ENCODE measurements at places on chromosomes 6 and 20.

DNA sequence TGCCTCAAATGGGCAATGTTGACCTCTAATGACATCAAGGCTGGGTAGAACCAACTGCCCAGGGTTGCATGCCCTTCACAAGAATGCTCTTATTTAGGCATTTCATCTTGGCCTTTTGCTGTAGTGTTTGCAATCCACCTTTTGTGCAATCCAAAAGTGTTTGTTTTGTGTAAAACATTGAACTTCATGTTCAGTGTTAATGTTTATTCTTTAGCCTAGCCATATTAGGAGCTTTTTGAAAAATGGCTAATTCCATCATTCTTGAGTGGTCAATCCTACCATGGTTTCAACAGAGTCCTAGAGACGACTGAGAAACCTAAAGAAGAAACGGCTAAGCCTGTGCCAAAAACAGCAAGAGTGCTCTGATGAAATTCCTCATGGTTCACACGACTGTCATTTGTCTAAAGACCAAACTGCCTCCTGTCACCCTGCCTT, 279.6 kb upstream of the PRDM1 start:
- no peak for DNase-seq

- DNase-seq = no peak
Observed at GRCh38 chr6:82372656-82373055, 9.0 kb downstream of the TPBG start.

DNA sequence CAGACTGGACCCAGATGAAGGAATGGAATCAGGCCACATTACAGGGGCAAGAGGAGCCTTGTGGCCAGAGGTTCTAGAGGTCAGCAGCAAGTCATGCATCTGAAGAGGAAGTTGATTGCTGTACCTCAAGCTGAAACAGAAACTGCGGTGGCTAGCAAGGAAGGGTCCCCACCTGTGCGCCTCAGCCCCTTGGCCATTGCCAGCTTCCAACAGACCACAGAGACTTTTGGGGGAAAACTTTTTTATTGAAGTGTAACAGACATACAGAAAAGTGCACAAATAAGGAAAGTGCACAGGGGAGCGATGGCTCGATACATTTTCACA, 26.8 kb upstream of the SLC9A8 start:
- no peak for DNase-seq

DNA sequence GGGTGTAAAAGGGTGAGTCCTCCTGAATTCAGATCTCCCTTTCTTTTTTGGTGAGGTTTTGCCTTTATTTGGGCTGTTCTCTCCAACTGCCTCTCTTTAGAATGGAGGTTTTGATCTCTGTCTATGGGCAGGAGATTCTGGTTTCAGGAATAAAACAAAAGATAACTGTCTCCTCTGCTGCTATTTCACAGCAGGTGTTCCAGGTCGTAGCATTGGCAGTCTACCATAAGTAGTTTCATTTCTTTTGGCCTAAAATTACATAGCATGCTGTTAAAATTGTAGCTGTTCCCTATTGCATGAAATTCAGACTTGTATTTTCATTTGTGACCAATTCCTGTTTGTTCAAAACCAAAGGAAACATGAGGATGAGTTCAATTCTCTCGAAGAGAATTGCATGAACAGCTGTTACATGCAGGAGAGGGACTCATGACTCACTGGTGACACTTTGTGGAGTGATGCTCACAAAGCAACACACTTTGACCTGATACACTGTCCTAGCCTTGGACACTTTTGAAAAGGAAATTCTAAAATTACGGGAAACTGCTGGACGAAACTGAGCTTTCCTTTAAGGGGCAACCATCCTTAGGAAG, 76.8 kb upstream of the SIRPG start:
- no peak for DNase-seq

- DNase-seq = no peak
Observed at GRCh38 chr20:36895036-36895435, 19.1 kb downstream of the TLDC2 start.

- DNase-seq = peak; percentile 95
Observed at GRCh38 chr20:36573103-36573797, at the start of gene TGIF2. TSS of gene TGIF2 (plus strand) at chr20:36573597. CDS start at chr20:36578775, 5,178 bp downstream.

DNA sequence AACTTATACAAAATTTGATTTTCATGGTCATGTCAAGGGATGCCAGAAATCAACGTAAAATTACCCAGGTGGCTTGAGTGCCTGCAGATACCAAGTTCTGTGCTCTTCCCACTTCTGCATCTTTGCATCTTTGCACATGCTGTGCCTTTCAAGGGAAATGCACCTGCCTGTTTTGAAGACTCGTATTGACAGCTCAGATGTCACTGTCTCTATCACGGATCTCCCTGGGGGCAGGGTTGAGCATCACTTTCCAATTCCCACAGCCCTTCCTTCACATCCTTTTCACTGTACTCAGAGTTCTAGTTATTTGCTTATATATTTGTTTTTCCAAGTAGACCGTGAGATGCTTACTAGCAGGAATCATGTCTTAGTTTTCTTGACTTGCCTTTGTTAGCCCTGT, 274.2 kb downstream of the CDH26 start:
- no peak for DNase-seq

DNA sequence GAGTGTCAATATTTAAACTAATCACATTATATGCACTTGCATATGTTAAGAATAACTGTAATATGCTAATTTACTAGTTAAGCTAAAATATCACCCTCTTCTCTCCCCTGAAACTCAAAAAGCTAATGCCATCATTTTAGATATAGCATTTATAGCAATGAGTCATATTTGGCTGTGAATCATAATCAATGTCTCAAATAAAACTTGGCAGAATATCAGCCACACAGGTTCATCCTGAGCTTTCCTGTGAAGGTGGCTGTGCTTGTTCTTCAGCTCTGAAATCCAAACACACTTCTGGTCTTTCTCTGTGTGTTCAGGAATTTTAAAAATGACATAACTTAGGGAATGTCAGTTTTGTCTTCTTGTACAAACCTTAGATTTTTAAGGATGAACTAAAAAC, 12.8 kb upstream of the PNRC1 start:
- no peak for DNase-seq

DNA sequence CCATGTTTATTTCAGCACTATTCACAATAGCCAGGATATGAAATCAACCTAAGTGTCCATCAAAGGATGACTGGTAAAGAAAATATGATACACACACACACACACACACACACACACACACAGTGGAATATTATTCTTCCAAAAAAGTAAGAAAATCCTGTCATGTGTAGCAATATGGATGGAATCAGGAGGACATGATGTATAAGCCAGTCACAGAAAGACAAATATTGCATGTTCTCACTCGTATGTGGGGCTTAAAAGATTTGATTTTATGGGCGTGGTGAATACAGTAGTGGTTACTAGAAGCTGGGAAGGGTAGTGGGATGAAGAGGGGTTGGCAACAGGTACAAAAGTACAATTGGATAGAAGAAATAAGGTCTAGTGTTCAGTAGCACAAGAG, 207.0 kb upstream of the PRDM1 start:
- DNase-seq = no peak

GRCh38 chr6:147322299-147323162, 118.3 kb downstream of the STXBP5 start:
- no peak for DNase-seq

- no peak for DNase-seq
Observed at GRCh38 chr6:166419286-166419685, 36.5 kb upstream of the MPC1 start.

DNA sequence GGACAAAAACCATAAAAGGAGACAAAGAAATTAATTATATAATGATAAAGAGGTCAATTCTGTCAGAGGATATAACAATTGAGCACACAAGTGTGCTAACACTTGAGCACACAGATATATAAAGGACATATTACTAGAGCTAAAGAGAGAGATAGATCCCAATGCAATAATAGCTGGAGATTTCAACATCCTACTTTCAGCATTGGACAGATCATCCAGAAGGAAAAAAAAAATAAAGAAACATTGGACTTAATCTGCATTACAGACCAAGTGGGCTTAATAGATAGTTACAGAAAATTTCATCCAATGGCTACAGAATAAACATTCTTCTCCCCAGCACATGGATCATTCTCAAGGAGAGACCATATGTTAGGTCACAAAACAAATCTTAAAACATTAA, 9.9 kb downstream of the VNN1 start:
- no peak for DNase-seq

DNA sequence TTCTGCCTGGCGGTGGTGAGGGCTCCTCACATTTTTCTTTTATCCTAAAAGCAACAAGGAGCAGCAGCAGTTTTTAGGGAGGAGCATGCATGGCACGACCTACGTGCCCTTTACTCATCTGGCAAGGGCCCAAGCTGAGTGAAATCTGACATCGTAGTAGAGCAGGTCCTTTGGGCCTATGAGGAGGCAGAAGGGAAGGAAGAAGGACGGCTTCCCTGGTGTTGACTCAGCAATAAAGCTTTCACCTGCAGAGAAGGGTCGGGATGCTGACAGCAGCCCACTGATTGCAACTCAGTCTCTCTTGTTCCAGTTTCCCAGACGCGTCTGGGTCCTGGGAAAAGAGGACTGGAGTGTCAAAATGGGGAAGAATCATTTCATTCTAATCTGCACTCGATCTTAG, 409.1 kb upstream of the AGPAT4 start:
- DNase-seq = no peak

DNA sequence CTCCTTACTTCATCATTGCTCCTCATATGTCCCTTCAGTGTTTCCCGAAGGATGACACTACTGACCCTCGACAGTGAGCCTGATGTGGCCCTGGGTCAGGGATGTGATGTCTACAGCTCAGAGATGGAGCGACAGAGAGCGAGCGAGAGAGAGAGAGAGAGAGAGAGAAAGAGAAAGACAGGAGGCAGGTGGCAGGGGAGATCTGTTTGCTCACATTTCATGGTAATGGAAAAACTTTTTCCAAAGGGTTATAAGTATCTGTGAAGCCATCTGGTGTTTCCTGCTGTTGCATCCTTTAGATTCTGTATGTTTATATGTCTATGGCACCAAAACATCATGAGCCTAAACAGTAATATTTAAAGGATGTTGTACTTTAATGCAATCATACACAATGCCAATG, 77.2 kb downstream of the PPP1R3G start:
- DNase-seq = no peak

DNA sequence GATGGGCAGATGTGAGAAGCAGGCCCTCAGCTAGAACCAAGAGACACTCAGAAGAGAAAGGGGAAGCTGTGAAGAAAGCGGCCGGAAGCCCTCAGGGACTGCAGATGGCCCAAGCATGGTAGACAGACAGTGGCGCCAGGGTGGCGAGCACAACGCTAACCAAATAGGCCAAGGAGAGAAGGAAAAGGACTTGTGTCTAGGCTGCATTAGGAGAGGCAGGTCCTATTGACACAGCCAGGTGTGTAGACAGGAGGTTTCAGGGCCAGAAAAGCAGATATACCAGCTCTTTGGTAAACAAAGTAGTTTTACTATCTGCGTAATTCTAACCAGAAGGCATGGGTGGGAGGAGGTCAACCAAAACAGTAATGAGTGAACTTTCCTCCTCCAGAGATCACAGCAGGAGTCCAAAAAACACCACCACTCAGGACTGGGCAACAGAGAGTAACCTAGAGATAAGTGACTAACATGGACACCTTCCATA, 15.8 kb upstream of the MAP7 start:
- DNase-seq = no peak

GRCh38 chr6:45886776-45887175, 128.9 kb downstream of the CLIC5 start:
- no peak for DNase-seq

DNA sequence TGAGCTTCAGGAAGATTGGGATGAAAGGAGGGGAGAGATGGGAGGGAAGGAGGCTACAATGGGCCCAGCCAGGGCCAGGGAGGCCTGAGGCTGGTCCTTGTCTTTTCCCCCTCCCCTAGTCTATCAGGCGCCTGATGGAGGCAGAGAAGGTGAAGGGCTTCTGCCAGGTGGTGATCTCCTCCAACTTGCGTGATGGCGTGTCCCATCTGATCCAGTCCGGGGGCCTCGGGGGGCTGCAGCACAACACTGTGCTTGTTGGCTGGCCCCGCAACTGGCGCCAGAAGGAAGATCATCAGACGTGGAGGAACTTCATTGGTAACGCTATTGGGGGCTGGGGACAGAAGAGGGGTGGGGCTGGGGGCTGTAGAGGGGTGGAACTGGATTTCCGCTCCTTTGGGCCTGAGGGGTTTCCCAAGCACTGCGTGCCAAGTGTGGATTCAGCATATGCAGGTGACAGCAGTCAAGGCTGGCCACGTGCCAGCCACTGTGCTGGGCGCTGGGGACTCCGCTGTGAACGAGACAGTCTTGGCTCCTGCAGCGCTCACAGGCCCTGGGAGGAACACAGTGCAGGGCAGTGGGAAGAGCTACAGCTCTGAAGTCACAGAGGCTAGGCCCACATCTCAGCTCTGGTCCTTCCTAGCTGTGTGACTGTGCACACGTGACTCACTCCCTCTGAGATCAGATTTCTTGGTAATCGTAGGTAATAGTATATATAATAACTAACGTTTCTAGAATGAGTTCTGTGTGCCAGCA, 22.7 kb downstream of the SLC12A5 start:
- DNase-seq = no peak

GRCh38 chr20:1154691-1155090, 30.1 kb downstream of the TMEM74B start:
- no peak for DNase-seq

DNA sequence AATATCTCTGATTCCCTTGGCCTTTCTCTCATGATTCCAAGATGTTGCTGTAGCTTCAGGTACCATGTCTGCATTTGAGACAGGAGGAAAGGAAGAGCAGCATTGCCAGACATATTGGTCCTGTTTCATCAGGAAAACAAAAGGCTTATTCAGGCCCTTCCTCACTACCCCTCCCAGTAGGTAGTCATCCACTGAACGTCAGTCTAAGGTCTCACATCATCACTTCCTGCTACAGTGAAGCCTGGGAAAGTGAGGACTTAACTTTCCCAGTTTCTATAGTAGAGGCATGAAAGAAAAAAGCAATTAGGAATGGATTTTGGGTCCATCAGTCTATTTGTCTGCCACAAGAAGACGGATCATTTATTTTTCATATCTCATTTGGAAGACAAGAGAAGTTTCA, 85.7 kb upstream of the SOX4 start:
- no peak for DNase-seq

DNA sequence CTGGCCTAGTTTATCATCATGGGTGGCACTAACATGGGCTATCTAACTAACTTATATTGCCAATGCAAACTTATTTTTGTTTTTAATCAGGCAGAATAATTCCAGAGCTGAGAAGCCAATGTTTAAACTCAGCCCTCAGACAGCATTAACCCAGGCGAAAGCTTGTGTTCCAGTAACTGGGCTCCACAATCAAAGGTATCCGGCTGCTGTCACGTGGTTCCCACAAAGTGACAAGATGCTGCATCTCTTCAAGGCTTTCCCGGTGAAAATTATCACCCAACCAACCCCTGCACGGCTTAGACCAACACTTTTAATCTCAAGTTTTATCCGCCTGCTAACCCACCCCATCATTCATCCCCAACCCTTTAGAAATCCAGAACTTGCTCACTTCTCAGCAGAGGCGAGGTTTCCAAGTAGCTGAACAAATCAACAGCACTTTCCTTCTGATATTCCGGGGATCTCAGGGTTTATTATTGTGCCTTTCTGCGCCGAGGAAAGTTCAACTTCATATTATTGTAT, 885 bp downstream of the MTCL3 start:
- no peak for DNase-seq

GRCh38 chr20:61042506-61043385, 209.3 kb upstream of the CDH4 start:
- DNase-seq = no peak

- no peak for DNase-seq
Observed at GRCh38 chr6:149443411-149444181, 41.2 kb downstream of the ZC3H12D start.

GRCh38 chr6:151098166-151098565, 141.6 kb upstream of the AKAP12 start:
- no peak for DNase-seq
